ENCODE measurements at places on chromosomes 12 and 14. TPM values are rescaled to one million over a fixed set of nuclear protein-coding genes. Genes with fewer than 3 reads are reported as not detected.

GRCh38 chr12:65510007-65510406 is 231.5 kb downstream of the MSRB3 start:
- DNase-seq: no peak

GRCh38 chr14:54490445-54491175 is 1.8 kb upstream of the GMFB start:
- no peak for DNase-seq

DNA sequence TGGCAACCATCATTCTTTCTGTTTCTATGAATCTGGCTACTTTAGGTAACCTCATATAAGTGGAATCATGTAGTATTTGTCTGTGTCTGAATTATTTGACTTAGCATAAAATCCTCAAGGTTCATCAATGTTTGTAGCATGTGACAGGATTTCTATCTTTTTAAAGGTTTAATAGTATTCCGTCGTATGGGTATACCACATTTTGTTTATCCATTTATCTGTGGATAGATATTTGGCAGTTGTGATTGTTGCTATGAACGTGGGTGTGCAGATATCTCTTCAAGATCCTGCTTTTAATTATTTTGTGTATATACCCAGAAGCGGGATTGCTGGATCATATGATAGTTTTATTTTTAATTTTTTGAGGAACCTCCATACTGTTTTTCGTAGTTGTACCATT is 421.7 kb downstream of the PCNX1 start:
- DNase-seq: no peak

DNA sequence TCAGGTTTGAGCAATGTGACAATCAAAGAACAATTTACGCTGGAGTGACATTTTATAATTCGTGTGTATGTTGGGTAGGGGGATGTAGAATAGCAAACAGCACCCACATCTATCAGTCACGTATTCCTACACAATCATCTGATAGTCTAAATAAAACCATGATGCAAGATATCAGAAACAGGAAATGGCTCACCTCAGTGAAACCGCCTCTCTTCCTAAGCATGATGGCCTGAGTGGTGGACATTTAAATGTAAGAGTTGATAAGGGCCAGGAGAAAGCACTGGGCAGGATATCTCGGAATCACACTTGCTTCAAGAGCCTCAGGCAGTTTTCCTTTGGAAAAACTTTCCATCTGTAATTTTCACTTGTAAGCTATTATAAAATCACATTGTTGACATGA is 128.2 kb downstream of the GRIP1 start:
- DNase-seq: no peak

Gene CELA1
- not detected for total RNA-seq

DNA sequence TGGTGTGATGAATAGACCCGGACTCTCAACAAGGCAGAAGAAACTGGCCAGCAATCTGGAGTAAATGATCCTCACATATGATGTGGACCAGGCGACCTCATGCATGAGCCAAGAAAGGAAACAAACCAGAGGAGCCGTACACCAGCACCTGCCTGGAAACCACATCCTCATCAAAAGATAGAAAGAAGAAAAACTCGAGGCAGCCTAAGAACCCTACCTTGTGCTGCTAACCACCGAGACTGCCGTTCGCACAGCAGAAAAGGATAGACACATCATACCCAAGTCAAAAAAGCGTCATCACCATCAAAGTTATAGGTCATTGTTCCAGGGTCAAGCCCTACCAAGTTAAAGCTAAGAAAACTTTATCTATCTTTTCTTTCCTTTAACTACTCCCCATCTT is 66.7 kb downstream of the RESF1 start:
- DNase-seq: no peak

DNA sequence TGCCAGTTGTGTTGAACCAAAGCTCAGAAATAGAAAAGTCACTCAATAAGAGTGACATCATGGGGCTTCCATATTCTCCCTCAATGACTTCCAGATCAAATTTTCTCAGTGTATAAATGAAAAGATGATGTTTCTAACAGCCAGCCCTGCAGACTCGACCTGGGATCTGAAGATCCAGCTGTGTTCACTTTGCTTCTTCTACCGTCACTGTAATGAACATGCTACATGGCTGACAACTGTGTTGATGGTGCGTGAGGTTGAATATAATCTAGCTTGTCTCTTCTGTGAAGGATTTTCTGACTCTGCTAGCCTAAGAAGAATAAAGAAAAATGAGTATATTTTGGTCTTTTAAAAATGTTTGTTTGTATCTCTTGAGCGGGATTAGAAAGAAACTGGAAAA is 577.8 kb downstream of the ETNK1 start:
- no peak for DNase-seq

- no peak for DNase-seq
Observed at GRCh38 chr14:96407935-96408570, 16.1 kb downstream of the AK7 start.

DNA sequence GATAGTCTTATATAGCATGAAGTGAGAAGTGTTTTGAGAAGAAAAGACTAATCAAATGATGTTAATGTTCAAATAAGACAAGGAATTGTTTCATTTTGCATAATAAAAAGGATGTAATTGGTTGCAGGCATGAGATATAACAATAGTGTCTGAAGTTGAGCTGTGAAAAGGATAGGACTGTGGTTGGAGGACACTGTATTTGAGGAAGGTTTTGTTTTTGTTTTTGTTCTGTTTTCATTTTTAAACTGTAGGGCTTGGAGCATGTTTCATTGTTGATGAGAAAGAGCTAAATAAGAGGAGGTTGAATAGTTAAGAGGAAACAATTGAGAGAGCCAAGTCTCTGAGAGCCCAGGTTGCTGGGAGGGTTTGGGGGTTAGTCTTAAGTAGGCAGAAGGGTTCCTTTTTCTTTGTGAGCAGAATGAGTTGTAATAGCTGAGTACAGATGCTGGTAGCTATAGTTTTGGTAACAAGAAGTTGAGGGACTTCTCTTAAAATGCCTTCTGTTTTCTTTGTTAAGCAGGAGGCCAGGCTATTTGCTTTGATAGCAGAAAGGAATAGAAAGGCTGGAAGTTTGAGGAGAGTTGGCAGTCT is 58.4 kb downstream of the CCDC91 start:
- DNase-seq: no peak

GRCh38 chr12:26524862-26525465 is 308.0 kb downstream of the ITPR2 start:
- DNase-seq: peak; percentile 33

- DNase-seq: no peak
Observed at GRCh38 chr12:2061402-2061801, 8.6 kb downstream of the CACNA1C start.

GRCh38 chr12:109592905-109593272 is 19.3 kb downstream of the MVK start:
- DNase-seq: no peak

GRCh38 chr12:38374751-38375150 is 58.2 kb downstream of the ALG10B start:
- DNase-seq: no peak

GRCh38 chr12:54526812-54527630 is 22.4 kb upstream of the PDE1B start:
- peak; percentile 15 for DNase-seq

DNA sequence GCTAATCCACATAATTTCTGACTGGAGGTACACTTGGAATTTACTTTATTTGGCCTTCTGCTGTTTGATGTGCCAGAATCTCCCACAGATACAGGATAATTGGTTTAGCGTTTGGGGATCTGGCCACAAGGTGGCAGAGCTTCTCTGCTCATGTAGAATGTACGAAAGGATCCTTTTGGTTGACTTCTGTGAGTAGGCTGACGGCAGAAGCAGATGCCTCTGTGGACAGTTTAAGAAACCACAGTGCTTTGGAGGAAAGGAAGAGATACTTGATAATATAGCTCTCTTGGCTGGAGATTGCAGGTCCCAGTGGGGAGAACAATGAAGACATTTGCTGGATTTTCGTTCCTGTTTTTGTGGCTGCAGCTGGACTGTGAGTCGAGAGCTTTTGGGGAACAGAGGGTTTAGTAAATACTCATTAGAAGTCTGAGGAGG is 75.3 kb upstream of the OR4E1 start:
- no peak for DNase-seq

Gene STXBP6
- total RNA-seq: not detected

Gene POTEG
- total RNA-seq: not detected

GRCh38 chr12:126781593-126781992 is 1485.4 kb upstream of the TMEM132C start:
- DNase-seq: no peak

Gene SMIM41
- total RNA-seq: not detected

DNA sequence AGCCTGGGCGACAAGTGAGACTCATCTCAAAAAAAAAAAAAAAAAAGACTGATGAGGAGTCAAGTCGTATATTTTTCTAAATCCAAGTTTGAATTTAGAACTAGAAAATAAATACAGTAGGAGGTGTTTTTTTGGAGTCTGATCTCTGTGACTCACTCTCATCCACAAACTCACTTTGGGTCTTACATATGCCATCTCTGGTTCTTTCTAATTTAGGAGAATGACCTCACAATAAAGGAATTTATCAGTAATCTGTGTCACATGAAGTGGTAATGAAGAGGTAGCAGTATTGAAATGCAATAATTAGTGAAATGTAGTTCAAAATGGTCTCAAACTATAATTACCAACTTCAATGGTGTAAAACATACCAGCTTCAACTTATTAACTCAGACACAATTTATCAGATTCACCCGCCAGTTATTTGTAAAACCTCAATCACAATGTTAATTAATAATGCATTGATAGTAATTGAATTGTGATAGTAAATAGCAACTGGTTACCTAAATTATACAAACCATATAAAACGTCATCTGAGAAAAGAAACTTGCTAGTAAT is 4.4 kb upstream of the CFL2 start:
- no peak for DNase-seq

GRCh38 chr14:68133856-68134255 is 314.3 kb downstream of the RAD51B start:
- DNase-seq: no peak

Gene NID2
- total RNA-seq: 0.36 TPM

DNA sequence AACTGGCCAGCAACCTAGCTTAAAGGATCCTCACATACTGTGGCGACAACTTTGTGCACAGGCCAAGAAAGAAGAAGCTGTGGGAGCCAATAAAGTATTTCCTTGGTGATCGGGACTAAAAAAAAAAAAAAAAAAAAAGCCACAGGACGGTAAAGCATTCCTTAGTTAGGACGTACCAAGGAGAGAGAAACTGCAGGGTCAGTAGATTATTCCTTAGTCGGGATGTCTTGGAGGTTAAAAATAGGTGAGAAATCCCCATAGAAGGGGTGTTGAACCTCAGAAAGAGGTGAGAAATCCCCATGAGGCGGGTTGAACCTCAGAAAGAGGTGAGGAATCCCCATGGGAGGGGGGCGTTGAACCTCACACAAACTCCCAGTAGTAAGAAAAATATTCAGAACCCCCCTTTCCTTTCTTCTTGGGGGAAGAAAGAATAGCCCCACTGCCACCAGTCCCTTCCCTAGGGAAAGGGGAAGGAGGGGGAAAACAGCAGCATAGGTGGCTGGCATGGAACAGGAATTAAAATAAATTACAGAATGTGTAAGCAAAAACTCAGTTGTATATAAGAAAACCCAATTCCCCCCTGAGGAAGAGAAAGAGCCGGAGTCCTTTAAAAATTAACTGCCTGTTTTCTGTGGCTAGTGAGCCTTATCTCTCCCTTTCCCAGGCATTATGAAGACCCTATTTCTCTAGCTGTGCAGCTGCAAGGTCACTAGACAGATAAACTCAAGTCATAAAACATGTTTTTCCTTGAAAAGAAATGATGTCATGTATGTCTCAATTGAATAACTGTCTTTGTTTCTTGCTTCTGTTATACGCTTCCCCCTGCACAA is 26.8 kb downstream of the KLRK1 start:
- no peak for DNase-seq

DNA sequence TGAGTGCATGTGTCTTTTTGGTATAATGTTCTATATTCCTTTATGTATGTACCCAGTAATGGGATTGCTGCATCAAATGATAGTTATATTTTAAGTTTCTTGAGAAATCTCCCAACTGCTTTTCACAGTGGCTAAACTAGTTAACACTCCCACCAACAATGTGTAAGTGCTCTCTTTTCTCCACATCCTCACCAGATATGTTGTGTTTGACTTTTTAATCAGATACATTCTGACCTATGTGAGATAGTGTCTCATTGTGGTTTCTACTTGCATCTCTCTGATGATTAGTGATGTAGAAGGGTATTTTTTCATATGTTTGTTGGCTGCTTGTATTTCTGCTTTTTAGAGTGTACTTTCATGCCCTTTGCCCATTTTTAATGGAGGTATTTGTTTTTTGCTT is 62.8 kb upstream of the ALG10B start:
- DNase-seq: no peak

- no peak for DNase-seq
Observed at GRCh38 chr14:37083599-37083998, 88.8 kb downstream of the SLC25A21 start.

DNA sequence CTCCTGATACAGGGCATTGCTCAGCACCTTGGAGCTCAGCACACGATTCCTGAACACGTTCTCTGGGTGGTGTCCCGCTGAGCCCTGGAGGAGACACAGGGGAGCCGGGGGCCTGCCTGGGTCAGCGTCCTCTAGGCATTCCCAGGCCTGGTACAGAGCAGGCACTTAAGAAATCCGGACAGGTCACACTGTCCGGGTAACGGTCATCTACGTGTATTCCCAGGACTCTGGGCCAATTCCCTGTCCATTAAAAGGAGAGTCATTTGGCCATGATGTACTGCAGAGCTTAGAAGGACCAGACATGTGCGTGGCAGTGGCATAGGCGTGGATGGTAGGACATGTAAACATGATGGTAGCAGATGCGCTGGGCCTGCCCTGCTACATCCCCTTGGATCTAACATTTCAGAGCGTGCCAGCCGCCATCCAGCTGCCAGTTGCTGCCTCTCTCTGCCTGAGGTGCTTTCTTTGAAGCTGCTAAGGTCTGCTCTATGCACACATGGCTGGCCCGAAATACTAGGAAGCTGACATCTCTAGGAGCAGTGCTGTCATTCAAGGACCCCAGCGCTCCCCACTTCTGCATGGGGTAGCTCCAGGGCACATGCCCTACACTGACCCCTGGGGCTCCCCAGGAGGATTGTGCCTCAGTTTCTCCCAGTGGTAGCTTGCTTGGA is 273.1 kb upstream of the RTL1 start:
- DNase-seq: no peak

DNA sequence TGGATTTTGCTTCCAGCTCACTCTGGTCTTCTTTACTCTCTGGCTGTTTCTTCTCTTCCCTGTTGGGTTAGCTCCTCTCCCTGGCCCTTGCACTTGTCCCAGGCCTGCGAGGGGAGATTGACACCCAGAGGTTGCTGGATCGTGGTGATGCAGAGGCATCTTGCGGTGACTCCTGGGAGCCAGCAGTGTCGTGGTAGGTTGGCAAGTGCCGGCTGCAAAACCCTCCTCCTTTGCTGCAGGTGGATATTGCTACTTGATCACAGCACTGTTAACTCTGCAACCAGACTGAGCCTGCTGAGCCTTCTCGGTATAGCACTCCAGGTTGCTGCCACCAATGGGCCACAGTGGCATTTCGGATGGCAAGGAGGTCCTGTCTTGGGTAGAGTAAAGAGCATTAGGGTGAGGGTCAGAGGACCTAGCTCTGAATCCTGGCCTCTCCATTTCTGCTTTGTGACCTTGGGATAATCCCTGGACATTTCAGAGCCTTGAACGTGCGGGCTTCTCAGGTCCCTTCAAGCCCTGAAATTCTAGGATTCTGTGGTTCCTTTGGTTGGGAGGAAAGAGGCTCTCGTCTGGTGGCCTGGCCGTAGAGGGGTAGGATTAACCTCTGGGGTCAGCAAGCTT is 87.4 kb downstream of the TSPAN9 start:
- DNase-seq: no peak

All from Panc1 (cell line).